CD4-positive, alpha-beta T cell treated with Interleukin-10 for 1 hour (primary cell): ENCODE measurements at places on chromosomes 5 and 9.

DNA sequence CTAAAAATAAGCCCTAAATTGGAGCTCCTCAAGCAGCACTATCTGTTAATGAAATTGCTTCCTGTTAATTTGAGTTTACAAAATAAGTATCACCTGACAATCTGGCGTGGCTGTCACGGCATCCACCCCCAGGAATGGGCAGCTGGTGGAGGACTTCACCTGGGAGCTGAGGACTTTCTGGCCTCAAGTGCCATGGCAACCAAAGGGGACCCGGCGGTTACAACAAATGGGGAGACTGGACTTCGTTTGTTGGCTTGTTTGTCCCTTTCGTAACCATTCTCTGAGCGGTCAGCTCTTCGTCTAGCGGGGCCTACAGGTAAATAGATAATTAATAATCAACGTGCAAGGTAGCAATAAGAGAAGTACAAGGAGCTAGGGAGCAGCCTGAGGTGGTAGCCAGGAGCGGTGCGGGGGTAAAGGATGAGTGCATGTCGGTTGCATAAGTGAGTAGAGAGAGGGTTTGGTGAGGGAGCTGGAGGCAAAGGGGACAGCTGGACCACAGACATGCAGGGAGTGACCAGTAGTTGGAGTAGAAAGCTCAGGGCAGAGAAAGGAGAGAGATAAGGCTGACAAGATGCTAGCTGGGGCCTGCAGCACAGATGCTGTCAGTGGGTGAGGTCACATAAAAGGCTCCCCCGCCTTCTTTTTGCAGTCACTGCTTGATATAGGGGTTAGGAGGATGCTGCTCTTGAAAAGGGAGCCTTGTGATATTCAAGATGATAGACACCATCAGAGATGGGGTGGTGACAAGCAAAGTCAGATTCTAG, 62.5 kb downstream of the HSPA4 start:
- DNase-seq: no peak

DNA sequence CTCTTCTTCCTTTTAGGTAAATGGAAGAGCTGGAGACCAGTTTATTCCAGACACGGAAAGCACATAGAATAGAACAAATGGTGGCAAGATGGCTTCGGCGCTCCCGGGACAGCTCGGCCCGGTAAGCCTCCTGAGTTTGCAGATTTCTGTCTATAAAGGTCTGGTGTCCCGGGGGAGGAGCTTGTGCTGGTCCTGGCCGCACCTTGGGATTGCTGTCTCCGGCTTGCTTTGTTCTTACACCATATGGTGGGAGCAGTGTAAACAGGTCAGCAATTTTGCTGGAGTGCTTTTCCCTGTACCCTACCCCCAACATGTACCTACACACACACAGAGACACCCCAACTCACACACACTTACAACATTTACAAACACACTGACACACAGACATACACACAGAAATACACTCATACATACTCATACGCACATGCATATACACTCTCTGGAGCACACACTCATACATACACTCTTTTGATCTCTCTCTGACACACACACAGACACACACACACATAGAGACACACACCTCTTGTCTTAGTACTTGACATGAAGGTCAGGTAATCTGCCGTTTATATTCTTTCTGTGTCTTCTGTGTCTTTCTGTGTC, 42.0 kb downstream of the FRMPD1 start:
- no peak for DNase-seq

DNA sequence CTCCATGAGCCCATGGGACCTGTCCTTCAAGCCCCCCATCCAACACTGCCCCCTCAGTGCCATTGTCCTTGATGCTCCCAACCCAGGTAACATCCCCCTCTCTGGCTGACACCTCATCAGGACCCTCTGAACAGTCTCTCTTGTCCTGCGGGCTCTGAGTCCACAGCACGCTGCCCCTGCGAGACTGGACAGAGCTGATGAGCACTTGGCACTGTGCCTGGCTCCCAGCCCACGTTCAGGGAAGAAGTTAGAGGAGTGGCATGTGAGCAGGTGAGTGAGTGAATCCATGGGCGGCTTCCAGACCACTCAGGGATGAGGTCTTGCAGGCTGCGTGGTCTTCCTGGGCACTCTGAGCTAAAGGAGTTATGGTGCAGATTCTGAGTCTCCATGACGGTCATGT, 70.7 kb downstream of the PAX5 start:
- no peak for DNase-seq

- DNase-seq: no peak
Observed at GRCh38 chr5:181050016-181050415, 9.9 kb downstream of the BTNL9 start.

DNA sequence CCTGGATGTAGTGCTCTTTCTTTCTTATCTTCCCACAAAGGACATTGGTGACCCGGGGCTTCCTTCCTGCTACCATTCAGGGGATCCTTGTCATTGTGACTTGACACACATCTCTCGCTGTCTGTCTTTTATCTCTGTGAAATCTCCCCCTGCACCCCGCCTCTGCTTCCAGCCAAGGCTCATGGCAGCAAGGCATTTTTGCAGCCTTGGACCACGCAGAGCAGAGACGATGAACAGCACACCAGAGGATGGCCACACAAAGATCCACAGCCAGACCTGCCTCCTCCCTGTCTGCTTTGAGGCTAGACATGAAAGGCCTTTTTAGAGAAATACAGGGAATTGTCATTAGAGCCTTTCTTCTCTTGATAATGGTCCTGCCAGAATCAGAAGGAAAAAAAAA, 549.1 kb downstream of the CDK5RAP2 start:
- DNase-seq: no peak

DNA sequence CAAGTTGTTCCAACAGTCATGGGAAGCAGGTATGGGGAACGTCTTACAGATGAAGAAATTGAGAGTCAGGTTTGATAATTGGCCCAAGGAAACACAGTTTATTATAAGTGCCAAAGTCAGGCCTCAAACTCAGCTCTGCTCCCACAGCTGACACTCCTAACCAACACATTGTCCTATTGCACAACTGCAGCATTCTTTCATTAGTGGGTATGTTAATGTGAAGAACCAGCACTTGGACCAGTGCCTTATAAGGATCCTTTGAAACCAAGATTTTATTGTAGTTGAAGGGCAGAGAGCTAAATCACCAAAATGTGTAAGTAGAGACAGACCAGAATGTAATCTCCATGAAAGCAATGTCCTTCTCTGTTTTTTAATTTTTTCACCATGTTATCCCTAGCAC, 56.1 kb downstream of the GRIA1 start:
- no peak for DNase-seq

DNA sequence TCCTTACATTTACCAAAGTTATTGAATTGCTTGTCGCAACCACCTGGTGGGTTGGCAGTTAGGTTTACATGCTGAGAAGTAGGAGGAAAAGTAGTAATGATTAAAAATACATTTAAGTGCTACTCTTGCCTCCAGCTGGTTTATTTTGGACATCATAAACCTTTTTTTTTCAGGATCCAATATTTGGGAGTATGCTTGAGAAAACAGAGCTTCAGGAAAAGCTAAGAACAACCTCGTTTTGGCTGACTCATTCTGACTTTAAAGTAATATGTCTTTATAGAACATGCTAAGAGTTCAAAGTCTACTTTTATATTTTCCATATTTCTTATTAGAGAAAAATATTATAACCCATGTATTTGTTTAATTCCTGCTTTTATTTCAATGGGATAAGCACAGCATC, 41.7 kb upstream of the BNC2 start:
- DNase-seq: no peak

DNA sequence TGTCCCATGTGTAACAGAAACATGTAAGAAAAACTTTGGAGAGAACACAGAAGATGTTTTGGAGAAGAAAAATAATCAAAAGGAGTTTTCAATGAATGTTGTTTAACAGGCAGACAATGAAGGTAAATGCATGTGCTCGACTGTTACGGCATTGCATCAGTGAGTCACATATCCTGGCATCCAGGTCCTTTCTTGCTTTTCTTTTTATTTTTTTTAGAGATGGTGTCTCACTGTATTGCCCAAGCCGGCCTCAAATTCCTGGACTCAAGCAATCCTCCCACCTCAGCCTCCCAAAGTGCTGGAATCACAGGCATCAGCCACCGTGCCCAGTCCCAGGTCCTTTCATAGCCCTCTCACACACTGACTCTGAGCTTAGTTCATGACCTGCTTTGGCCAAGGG, 181.8 kb downstream of the DTWD2 start:
- no peak for DNase-seq

DNA sequence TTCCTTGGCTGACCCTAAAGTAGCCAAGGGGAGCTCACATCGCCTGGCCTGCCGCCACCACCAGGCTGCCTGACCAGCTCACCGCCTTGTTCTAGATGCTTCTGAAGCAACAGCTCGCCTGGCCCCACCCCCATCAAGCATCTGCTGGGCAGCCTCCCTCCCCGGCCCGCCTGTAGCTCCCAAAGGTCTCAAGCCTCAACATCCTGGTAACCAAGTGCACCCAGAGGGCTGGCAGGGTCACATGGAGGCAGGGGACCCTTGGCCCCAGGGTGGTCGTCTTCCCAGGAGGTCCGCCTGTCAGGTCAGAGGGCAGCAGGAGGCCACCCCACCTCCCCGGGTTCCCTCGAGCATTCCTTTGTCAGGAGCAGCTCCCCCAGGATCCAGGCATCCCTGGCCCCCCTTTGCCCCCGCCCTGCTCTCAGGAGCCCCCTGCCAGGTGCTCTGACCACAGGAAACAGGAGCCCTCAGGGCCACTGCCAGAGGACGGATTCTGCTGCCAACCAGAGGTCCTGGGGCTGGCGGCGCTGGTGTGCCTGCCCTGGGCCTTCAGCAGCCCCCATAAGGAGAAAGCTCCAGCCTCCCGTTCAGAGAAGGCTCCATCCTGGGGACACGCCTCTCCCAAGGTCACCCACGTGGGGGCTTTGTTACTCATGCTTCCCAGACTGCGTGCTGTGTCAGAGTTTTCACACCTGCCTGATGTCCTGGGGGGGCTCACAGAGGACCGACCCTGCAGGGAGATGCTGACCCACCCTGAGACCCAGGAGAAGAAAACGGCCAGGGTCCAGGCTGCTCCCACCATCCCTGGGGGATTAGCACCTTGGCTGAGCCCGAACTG, 3.5 kb upstream of the LRRC14B start:
- DNase-seq: no peak

DNA sequence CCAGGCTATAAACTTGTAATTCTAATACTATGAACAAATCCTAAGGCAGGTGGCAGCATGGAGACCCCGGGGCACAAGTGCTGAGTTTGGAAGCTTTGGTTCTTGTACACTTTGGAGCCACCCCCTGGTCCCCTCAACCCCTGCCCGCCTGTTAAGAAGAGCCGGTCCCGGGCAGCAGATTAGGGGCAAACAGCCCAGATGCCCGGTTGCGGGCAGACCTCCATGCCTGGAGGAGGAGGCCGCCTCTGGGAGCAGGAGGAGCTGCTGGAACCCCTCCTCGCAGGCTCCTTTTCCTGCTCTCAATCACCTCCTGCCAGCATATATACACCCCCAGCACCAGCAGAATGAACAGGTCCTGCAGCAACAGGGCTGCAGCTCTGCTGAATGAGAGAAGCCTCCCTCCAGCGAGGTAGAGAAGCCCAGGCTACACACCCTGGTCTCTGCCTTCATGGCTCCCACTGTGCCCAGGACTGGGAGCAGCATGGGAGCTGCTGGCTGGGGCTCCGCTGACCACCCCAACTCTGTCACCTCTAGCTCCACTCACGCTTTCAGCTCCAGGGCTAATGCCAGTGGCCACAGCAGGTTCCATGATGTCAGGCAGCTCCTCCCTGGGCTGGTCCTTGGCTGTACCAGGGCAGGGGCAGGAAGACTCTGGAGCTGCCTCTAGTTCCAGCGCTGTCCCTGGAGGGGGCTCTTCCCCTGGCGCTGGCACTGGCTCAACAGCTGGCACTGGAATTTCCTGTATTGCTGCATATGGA, 1713.5 kb upstream of the ACO1 start:
- DNase-seq: no peak

DNA sequence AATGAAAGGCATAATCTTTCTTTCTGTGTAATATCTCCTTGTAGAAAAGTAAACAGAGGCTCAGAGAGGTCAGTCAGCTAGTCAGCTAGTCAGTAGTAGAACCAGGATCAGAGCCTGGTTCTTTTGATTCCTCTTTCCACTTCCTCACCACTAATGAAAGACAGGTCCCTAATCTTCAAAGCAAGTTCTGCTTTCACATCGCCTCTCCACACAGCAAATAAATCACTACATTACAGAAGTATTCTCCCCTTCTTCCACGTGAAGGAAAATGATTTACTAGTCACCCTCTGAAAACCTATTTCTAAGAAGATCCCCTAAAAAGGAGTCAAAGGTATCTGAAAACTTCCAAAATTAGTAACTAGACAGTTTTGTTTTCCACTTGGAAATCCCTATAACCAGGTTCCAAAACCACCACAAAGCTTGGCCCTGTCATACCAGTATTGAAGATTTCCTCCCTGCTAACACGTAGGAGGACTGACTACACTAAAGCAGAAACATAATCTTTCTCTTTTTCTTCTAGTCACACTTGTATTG, 140.5 kb upstream of the TARS1 start:
- no peak for DNase-seq

DNA sequence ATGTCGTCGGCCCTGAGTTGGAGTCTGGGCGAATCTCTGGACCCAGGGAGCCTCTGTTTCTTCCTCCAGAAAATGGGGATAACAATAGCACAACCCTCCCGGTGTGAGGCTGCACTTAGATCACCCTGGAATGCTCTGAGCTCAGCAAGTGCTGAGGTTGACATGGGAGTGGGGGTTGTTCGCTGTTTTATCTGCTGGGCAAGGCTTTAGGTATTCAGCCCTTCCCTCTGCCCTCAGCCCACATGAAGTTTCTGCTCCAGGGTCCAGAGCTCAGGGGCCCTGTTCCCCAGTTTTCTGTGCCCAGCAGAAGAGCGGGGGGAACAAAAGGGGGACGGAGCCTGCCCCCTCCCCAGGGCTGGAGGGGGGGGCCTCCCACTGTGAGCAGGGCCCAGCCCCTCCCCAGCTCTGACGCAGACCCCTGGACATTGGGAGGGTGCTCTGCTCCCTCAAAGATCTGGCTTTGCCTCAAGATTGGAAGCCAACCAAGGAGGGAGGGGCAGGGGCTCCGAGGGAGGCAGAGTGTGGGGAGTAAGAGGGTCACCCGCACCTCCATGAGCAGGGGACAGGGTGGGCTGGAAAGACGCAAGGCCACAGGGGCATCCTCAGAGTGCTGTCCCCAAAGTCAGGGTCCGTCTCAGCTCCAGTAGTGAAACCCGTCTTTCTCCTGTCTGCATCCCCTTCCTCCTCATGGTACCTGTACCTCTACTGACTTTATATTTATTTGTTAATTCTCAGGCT, 215.6 kb downstream of the C9orf50 start:
- DNase-seq: no peak

DNA sequence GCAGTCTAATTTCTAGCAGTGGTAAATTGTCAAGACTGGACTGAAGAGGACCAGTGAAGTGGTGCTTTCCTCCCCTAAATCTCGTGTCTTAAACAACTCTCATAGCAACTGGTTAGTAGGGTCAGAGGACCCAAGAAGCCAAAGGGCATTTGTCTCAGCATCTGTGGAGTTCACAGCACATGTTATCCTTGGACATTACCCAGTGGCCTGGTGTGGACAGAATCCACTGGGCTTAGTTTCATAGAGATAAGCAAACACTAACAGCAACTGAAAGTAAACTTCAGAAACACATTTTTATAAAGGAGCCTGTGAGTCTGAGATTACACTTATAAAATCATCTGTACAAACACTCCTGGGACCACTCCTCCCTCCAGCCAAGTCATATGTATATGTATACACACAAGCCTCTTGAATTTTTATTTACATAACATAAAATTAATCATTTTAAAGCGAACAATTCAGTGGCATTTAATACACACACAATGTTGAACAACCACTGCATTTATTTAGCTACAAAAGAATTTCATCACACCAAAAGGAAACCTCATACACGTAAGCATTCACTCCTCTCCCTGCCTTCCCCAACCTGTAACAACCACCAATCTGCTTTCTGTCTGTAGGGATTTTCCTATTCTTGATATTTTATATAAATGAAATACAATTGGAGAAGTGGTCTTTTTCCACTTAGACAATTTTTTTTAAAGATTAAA, 457.8 kb downstream of the RASEF start:
- no peak for DNase-seq

- DNase-seq: no peak
Observed at GRCh38 chr5:6792911-6793471, 79.8 kb downstream of the TENT4A start.
